ENCODE measurements at places on chromosomes 1 and 21.

GRCh38 chr1:53155534-53155933 lies 13.1 kb upstream of the SLC1A7 start:
- no peak for DNase-seq

GRCh38 chr1:230120921-230121381 lies 53.9 kb downstream of the GALNT2 start:
- DNase-seq: no peak

DNA sequence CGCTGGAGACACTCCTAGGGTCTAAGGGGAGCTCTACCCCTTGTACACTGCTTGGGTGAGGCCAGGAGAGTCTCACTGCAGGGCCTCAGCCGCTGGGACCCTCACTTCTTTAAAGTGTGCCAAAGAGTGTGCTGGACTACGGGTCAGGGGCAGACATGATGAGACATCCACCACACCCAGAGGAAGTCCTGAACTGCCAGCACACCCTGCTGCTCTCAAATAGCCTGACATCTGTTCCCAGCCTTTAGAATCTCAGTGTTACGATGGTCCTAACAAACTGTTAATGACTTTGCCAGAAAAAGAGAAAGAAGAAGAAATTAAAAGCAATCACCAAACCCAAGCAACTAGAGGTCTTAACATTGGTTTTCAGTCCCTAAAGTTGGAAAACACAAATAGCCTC lies 49.0 kb downstream of the MRPL37 start:
- no peak for DNase-seq

DNA sequence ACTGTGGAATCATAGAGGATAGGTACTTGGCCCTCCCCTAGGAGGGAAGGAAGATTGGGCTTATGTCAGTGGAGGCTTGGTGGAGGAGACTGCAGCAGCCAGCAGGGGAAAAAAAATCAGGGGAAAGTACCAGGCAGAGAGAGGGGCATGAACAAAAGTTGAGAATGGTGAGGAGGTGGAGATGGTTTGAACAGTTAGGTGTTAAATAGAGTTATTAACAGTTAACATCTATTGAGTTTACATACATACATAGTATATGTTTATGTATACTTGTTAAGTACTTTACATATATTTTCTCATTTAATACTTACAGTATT lies 136.5 kb upstream of the HNRNPU start:
- no peak for DNase-seq

GRCh38 chr1:2821373-2821955 lies 20.0 kb upstream of the TTC34 start:
- no peak for DNase-seq

DNA sequence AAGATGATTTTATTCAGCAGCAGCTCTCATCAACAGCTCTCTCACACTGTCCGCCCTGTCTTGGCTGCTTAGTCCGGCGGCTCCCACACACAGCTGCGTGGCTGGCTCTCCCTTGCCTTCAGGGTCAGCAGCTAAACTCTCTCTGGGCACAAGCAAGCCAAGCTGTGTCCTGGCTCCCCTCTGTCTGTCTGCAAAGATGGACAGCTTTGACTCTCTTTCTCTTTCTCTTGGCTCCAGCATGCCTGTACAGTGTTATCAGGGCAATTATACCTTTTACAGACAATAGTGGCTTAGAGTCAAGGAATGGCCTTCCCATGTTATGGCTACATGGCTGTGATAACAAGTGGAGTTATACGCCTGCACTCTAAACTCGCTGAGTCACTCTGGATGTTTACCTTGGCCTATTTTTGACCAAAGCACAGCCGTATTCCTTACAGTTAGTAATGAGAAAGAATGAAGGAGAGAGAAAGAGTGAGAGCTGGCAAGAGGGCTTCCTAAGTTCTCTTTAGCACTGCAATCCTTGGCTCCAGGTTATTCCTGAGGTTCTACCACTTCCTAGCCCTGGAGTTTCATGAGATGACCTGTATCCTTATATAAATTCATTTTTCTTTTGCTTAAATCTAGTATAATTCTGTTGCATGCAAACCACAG lies 59.9 kb upstream of the ZSWIM5 start:
- no peak for DNase-seq

GRCh38 chr1:202576816-202577215 lies 133.4 kb downstream of the SYT2 start:
- no peak for DNase-seq

DNA sequence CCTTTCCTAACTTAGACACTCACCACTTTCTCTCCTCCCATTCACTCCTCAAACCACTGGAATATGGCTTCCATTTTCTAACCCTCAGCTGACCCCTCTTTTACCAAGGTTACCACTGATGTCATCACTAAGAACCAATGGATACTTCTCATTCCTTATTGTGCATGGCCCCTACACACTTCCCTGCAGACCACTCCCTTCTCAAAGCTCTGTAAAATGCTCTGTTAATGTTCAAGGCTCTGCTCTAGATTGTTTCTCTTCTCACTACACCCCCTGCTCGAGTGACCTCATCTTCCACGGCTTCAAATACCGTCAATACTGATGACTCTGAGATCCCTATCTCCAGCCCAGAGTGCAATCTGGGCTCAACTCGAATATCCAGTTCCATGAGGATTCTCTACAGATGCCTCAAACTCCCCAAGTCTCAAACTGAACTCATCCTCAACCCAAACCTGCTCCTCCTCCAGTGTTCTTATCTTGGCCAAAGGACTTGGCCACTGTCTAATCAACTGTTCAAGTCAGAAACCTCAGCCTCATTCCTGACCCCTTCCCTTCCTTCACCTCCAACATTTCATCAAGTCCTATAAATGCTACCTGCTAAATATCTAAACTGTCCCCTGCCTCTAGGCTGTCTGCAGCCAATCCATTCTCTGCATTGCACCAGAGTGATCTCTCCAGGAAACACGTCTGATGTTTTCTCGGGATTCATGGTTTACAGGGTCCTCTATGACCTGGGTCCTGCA lies 41.3 kb upstream of the BMP8B start:
- DNase-seq: no peak

GRCh38 chr1:210385228-210385627 lies 56.5 kb downstream of the HHAT start:
- no peak for DNase-seq

DNA sequence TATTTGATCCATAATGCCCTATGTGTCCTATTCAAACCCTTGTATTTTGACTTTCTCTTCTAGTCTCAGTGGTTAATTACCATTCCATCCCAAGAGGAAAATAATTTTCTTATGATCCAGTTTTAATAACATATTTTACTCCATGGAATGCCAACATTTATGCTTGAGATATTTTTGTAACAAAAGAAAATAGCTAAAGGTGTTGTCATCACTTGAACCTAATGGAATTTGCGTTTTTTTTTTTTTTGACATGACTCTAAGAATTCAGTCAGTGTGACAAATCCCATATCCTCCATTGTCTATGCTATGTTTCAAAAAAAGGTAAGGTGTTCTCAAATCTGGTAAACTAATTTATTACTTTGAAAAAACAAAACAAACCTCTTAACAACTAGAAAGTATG lies 324.1 kb upstream of the ADAMTS5 start:
- no peak for DNase-seq

- no peak for DNase-seq
These were observed 10.7 kb downstream of the C1orf162 start for GRCh38 chr1:111484391-111485026.
